ENCODE measurements at places on chromosomes 3 and 15.

DNA sequence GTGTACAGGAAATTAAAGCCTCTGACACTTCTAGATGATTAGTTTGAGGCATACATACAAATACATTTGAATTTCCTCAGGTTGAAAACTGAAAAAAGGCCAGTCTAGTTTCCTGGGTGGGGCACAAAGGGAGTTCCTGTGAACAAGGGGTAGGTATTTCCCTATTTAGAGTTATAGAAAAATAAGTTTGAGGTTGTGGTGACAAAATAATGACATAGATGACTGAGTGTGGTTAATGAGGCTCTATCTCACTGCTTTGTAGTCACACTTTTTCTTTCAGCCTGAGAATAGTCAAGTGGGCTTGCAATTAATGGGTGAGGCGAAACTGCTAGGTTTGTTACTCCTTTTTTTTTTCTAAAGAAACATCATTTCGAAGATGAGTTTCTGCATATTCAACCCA is 4.3 kb downstream of the SLCO3A1 start:
- DNase-seq = no peak

GRCh38 chr15:51203797-51204196 is 109.1 kb upstream of the TNFAIP8L3 start:
- DNase-seq = no peak

DNA sequence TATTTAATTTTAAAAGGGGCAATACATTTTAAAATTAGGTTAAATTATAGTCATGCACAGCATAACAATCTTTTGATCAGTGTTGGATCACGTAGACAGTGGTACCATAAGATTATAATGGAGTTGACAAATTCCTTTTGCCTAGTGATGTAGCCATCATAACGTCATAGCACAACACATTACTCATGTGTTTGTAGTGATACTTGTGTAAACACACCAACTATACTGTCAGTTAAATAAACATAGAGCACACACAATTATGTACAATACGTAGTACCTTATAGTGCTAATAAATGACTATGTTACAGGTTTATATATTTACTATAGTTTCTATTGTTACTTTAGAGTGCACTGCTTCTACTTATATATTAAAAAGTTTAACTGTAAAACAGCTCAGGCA is 31.2 kb downstream of the FOXB1 start:
- no peak for DNase-seq

- DNase-seq = no peak
These were observed 5.7 kb upstream of the TAGLN3 start for GRCh38 chr3:111993038-111993437.

GRCh38 chr3:114649331-114649730 is 355.5 kb downstream of the TIGIT start:
- DNase-seq = no peak

- DNase-seq = no peak
These were observed 1328.9 kb downstream of the ROBO2 start for GRCh38 chr3:78368636-78369345.

Data from activated T-cell treated with anti-CD3 and anti-CD28 coated beads for 24 hours (primary cell).